ENCODE measurements at places on chromosomes 4 and X. TPM values are rescaled to one million over a fixed set of nuclear protein-coding genes. Genes with fewer than 3 reads are reported as not detected.

The CXorf65 gene
- total RNA-seq, result not detected

DNA sequence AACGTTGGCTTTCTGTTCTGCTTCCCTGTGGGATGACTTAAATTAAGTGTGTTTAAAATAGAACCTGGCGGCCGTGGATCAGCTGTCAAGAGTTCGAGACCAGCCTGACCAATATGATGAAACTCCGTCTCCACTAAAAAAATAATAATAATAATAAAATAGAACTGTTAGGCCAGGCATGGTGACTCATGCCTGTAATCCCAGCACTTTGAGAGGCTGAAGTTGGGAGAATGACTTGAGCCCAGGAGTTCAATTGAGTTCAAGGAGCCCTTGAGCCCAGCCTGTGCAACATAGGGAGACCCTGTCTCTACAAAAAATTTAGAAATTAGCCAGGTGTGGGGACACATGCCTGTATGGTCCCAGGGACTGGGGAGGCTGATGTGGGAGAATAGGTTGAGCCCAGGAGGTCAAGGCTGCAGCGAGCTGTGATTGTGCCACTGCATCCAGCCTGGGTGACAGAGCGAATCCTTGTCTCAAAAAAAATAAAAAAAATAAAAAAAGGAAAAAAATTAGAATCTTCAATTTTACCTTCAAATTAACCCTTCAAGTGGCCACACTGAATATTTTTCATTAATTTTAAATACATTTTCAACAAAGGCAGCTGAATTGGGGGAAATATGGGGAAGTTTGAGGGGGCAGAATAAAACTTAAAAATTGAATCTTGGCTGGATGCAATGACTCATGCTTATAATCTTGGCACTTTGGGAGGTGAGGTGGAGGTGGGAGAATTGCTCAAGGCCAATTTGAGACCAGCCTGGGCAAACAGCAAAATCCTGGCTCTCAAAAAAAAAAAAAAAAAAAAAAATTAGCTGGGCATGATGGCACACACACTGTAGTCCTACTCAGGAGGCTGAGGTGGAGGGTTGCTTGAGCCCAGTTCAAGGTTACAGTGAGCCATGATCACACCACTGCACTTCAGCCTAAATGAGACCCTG lies 31.8 kb upstream of the HSD17B13 start:
- no peak overlapping the region for H3K27ac ChIP-seq
- peaks cover 9% of the 10 kb centered on the region for H3K36me3 ChIP-seq
- H3K4me1 ChIP-seq, result peaks cover 16% of the 10 kb centered on the region
- H3K4me3 ChIP-seq, result no peak overlapping the region

GRCh38 chrX:72107320-72107719 lies 24.4 kb downstream of the RTL5 start:
- no peak for DNase-seq
- no peak overlapping the region for H3K4me3 ChIP-seq
- no peaks in the 10 kb centered on the region for H3K27me3 ChIP-seq
- peaks cover 20% of the 10 kb centered on the region for H3K4me1 ChIP-seq

- H3K36me3 ChIP-seq, result no peaks in the 10 kb centered on the region
- H3K27ac ChIP-seq, result no peak overlapping the region
- no peak overlapping the region for H3K4me3 ChIP-seq
- DNase-seq, result no peak
- H3K4me1 ChIP-seq, result peaks cover 16% of the 10 kb centered on the region
Observed at GRCh38 chr4:7516096-7516772, 81.5 kb upstream of the PSAPL1 start.

Measured in WTC11 (cell line).